Right lobe of liver (tissue), 6 donors: ENCODE measurements at places on chromosomes 16 and 17.
A peak's percentile ranks its signal among the peaks of the same experiment; 100 is the strongest.

- peaks cover 6% of the 10 kb centered on the region for H3K4me1 ChIP-seq
- H3K27me3 ChIP-seq, result no peaks in the 10 kb centered on the region
- no peaks in the 10 kb centered on the region for H3K36me3 ChIP-seq
- H3K4me3 ChIP-seq, result no peak overlapping the region
- DNase-seq, result no peak
Measured at GRCh38 chr16:74558873-74559272, 48.0 kb downstream of the GLG1 start.

GRCh38 chr17:77054936-77055335, 85.8 kb upstream of the SEC14L1 start:
- DNase-seq, result no peak
- H3K27me3 ChIP-seq, result no peaks in the 10 kb centered on the region
- no peaks in the 10 kb centered on the region for H3K4me1 ChIP-seq
- no peak overlapping the region for H3K27ac ChIP-seq
- H3K4me3 ChIP-seq, result no peak overlapping the region

GRCh38 chr16:11253009-11253994, 2.7 kb downstream of the SOCS1 start:
- H3K36me3 ChIP-seq, result no peaks in the 10 kb centered on the region
- no peak overlapping the region for H3K4me3 ChIP-seq

DNA sequence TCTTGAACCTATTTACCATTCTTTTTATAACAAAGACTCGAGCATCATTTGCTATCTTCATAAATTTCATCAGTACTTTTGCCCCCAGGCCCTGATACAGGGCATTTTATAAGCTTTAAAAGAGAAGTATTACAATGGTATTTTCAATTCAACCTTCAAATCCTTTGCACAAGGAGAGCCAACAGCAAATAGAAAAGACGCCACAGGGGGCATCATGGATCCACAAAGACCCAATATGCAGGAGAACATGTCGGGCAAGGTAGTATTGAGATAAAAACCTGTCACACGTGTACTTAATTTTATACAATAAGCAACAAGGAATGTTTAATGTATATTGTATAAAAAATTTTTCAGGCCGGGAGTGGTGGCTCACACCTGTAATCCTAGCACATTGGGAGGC, 10.2 kb downstream of the MAP3K14 start:
- peak overlapping the region; percentile 61 for H3K27ac ChIP-seq
- H3K4me3 ChIP-seq, result no peak overlapping the region
- H3K4me1 ChIP-seq, result peaks cover 72% of the 10 kb centered on the region
- no peaks in the 10 kb centered on the region for H3K27me3 ChIP-seq

DNA sequence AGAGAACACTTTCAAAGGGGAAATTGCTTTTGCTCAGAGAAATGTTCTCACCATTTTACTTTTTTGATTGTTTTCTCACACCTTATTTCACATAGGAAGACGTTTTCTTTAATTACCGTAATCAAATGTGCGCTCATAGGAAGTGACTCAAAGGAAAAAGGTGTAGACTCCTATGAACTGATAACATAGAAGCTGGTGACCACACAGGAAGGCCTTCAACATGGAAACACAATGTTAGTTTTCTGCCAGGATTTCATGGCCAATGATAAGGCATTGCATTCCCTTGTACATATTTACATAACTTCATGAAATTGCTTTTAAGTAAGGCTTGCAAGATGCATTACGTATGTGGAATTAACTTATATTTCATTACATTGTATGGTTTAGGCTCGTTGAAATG, 40.9 kb upstream of the KCNJ16 start:
- H3K4me1 ChIP-seq, result no peaks in the 10 kb centered on the region
- H3K36me3 ChIP-seq, result no peaks in the 10 kb centered on the region
- DNase-seq, result no peak
- no peak overlapping the region for H3K27ac ChIP-seq
- H3K27me3 ChIP-seq, result no peaks in the 10 kb centered on the region

GRCh38 chr17:11814655-11815262, 182.5 kb downstream of the ZNF18 start:
- H3K36me3 ChIP-seq, result no peaks in the 10 kb centered on the region
- no peak overlapping the region for H3K4me3 ChIP-seq
- H3K4me1 ChIP-seq, result no peaks in the 10 kb centered on the region

DNA sequence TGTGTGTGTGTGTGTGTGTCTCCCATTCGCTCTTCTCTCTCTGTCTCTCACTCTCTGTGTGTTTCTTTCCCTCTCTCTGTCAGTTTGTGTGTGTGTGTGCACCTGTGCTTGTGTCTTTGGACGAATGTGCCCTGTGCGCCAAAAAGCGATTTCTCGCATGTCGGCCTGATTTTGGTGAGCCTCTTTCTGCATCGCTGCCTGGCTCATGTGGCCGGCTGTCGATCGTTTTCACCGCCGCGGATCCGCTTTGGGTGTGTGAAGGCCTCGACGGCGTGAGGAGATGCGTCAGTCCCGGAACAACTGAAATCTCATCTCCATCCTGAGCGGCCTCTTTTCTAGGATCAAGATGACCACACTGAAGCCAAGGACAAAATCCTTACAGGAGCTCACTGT, 609.0 kb downstream of the KCNJ18 start:
- H3K27ac ChIP-seq, result no peak overlapping the region
- no peaks in the 10 kb centered on the region for H3K36me3 ChIP-seq
- no peak overlapping the region for H3K4me3 ChIP-seq
- no peak for DNase-seq
- H3K4me1 ChIP-seq, result no peaks in the 10 kb centered on the region
- no peaks in the 10 kb centered on the region for H3K27me3 ChIP-seq
